ENCODE measurements at places on chromosomes 6 and 20. TPM values are rescaled to one million over a fixed set of nuclear protein-coding genes. Genes with fewer than 3 reads are reported as not detected.
A peak's percentile ranks its signal among the peaks of the same experiment; 100 is the strongest.

GRCh38 chr20:41469868-41470267 is 103.2 kb upstream of the EMILIN3 start:
- DNase-seq, result no peak

GRCh38 chr6:22412994-22413393 is 116.2 kb upstream of the PRL start:
- DNase-seq, result no peak

DNA sequence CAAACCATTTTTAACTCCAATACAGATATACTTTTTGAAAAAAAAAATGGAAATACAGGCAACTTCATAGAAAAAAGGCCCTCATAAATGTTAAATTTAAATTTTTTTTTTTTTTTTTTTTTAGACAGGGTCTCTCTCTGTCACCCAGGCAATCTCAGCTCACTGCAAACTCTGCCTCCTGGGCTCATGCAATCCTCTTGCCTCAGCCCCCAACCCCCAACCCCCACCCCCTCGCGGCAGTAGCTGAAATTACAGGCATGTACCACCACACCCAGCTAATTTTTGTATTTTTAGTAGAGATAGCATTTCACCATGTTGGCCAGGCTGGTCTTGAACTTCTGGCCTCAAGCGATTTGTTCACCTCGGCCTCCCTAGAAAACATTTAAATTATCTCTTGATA is 12.8 kb upstream of the ULBP3 start:
- no peak for DNase-seq

KIF16B gene
- 8.7 TPM for total RNA-seq

AARS2 gene
- 15.2 TPM for total RNA-seq

GRCh38 chr6:1792989-1793388 is 183.3 kb downstream of the FOXC1 start:
- peak; percentile 48 for DNase-seq

GRCh38 chr6:72850469-72850868 is 228.6 kb downstream of the KCNQ5 start:
- DNase-seq, result no peak

GRCh38 chr6:169106176-169106575 is 147.5 kb downstream of the THBS2 start:
- no peak for DNase-seq

DNA sequence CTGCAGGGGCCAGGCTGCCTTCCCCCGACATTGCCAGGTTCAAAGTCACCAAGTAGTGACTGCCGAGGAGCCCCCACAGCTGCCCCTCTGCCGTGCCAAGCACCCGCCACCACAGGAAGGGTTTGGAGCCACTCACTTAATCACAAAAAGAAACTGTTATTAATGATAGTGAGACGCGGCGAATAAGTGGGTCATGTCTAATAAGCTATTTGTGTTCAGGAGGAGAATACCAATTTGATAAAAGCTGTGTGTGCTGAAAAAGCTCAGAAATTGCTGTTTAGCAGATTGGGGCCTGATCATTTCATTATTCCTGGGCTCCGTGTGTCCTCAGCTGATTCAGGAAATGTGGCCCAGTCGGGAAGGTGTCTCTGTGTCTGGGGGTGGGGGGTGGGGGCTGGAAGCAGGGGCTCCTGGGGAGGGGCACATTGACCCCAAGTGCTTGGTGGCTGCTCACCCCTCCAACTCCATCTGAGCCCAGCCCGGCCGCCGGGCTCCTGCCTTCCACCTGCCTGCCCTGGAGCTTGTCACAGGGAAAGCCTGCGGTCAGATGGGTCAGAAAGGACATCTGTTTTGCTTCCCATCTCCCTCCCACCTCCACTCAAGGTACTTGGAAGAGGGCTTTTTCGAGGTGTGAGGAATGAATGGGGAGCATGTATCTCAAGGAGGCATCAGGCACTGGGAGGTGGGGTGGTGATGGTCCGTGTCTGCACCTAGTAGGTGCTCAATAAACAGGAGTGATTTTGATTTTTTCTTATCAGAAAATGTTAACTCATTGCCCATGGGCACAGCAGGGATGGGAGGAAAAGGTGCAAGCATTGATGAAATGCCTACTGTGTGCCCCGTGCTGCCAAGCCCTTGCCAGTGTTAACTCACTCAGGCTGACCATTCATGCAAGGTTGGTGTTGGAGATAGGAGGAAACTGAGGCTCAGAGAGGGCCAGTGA is 3.0 kb downstream of the VSTM2L start:
- DNase-seq, result no peak

- DNase-seq, result no peak
These were observed 130.9 kb upstream of the AFDN start for GRCh38 chr6:167695831-167696230.

DNA sequence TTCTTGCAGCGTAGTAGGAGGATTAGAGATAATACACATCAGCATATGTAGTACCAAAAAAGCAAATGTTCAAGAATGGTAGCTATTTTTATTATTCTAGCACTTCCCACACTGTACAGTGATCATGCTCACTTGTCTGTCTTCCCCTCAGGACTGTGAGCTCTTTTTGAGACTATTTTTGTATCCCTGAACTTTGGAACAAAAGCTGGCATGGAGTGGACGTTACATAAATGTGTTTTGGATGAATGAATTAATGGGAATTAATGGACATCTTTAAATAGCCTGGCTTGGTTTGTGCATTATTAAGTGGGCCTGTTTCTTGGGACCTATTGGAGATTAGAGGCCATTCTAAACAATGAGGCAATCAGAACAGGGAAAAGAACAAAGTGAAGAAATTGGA is 243.7 kb downstream of the CD83 start:
- no peak for DNase-seq

GRCh38 chr6:1906609-1907008 is 296.9 kb downstream of the FOXC1 start:
- no peak for DNase-seq

- peak; percentile 66 for DNase-seq
These were observed 94.1 kb downstream of the HIVEP2 start for GRCh38 chr6:142850679-142851423.

DNA sequence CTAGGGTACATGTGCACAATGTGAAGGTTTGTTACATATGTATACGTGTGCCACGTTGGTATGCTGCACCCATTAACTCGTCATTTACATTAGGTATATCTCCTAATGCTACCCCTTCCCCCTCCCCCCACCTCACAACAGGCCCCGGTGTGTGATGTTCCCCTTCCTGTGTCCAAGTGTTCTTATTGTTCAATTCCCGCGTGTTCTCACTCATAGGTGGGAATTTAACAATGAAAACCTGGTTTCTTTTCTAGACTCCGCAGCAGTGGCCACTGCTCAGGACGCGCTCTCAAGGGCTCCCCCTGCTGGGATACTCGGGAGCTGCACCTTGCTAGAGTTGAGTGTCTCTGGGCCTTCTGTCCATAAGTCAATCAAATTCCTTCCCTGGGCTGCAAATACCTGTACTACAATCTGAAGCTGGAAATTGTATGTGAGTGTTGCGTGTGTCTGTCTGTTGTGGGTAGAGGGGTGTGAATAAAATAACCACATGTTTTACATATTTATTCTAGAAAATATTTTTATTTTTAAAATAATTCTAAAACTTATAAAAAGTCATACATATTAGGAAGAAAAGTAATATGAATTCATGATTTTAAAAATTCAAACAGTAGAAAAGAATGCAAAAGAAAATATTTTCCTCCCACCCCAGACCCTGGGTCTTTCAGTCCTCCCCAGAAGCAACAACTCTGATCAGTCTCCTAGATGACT is 8.2 kb upstream of the CEP250 start:
- peak; percentile 95 for DNase-seq

RIMS4 gene
- not detected for total RNA-seq

DNA sequence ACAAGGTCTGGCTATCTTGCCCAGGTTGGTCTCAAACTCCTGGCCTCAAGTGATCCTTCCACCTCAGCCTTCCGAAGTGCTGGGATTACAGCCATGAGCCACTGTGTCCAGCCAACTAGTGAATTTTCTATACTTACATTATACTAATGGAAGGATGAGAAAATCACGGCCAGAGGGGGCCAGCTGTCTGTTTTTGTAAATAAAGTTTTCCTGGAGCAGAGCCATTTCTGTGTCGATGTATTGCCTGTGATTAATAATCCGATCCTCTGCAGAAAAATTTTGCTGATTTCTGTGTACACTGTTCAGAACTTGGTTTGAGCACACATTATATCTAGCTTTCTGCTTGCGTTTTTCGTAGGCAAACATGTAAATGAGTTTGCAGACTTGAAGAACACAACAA is 28.8 kb downstream of the PTPRT start:
- no peak for DNase-seq

DNA sequence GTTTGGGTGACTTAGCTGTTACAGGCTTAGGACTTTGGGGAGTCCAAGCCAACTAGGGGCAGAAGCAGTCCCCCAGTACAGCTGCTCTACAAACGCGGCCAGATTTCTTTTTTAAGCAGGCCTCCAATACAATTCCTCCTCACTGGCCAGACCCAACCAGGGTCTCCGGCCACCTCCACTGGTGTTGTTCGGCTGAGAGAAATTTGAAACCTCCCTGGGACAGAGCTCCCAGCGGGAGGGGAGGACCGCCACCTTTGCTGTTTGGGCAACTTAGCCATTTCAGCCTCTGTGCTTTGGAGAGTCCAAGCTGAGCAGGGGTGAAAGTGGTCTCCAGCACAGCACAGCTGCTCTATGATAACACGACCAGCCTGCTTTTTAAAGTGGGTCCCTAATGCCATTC is 59.4 kb upstream of the KHDRBS2 start:
- no peak for DNase-seq

C6orf141 gene
- 1.1 TPM for total RNA-seq

DNA sequence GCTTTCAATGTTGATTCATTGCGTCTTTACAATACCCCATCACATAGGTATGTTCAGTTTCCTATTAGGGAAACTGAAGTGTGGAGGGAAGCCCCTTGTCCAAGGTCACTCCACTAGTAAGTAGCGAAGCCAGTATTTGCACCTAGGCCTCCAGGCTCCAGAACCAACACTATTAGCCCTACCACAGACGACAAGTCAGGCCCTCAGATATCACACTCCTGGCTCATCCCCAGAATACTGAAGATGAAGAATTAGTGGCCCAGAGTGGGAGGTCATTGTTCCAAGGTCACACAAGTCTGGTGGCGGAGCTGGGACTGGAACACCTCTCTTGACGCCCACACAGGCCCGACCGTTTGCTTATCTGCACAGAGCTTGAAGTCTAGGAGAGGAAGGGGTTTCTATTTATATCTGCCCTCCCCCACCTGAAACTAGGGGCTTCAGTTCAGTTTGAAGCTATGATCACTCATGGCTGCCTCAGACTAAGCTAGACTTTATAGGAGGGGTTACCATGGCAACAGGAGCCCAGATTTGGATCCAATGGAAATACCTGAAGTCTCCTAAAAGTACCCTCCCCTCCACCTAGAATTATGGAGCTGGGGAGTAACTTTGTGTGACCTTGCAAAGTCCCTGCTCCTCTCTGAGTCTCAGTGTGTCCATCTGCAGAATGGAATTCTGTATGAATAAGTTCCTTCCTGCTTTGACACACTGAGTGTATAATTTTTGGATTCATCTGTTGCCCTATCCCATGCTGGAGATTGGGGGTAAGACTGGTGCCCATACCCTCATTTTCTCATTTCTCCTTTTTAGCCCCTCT is 2.2 kb downstream of the SNTA1 start:
- DNase-seq, result no peak

- no peak for DNase-seq
These were observed 85.0 kb downstream of the DOK5 start for GRCh38 chr20:54560357-54560756.

ULBP3 gene
- total RNA-seq, result 0.77 TPM

GSTA3 gene
- total RNA-seq, result not detected

- no peak for DNase-seq
These were observed 207.5 kb downstream of the MANEA start for GRCh38 chr6:95784869-95785268.

COL12A1 gene
- 0.02 TPM for total RNA-seq

DNA sequence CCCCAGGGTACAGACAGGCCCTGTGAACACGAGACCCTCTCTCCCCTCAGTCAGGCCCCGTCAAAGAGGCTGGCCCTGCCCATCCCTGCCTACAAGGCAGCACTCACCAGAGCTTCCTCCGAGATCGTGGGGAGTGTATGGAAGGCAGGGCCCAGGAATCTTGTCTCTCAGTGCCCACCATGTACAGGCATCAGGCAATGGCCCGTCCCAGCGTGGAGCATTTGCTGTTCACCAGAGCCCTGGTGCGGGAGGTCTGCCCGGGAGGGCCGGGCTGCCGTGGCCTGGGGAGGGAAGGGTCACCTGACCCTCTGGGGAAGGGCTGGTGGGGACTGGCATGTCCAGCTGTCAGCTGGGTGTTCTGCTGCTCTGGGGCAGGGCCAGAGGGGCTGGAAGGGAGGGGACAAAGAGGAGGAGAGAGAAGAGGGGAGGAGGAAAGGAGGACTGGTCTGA is at the start of gene IP6K3:
TSS of gene IP6K3 (minus strand) at position 255 of the 450 bp plus-strand sequence. CDS start 11,429 bp downstream, outside the sequence.
- DNase-seq, result no peak

C20orf141 gene
- total RNA-seq, result not detected

DNA sequence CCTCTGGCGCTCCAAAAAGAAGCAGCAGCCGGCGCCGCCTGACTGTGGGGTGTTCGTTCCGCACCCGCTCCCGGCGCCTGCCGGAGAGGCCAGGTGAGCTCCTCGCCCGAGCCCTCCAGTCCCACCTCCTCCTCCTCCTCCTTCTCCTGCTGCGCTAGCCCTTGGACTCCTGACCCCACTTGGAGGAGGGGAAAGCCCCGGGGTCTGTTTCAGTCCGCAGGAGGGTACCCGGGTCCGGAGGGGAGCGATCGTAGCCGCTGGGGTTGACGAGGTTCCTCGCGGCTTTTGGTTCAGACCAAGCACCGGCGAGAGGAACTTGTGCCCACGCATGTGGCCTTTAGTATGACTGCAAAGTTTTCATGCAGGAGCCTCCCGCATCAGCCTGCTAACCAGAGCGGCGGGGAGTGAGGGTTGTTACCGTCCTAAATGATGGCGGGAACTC is 493 bp downstream of the CRYBG1 start:
- peak; percentile 62 for DNase-seq

GRCh38 chr6:140427842-140428241 is 1053.4 kb upstream of the CITED2 start:
- DNase-seq, result no peak

- DNase-seq, result no peak
These were observed 37.1 kb downstream of the RIPOR2 start for GRCh38 chr6:24898676-24899075.

DNA sequence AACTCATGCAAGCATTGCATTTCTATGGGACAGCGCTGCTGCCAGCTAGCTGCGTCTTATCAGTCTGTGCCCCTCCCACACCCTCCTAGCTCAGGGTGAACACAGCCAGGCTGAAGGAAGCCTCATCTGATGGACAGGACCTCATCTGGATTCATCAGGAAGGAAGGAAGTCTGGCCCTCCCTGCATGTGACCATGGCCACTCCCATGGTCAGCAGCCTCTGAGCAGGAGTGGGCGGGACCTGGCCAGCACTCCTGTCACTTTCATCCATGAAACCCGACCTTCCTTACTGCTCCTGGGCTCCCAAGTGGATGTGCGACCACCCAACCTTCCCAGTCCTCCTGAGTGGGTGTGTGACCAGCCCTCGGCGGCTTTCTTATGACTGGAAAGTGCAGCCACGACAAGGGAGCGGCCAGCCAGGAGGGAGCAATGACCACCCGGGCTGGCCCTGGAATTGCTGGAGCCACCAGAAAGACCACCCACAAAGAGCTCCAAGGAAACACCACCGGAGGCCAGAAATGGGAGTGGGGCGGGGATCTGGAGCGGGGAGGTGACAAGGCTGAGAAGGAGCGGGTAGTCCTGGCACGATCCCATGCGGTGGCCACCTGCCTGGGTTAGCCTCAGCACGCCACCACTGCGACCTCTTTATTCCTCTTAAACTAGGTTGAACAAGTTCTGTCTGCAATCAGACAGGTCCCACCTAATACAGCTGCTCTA is 241.2 kb downstream of the TTLL2 start:
- DNase-seq, result no peak

GRCh38 chr20:53126185-53126584 is 154.0 kb downstream of the TSHZ2 start:
- DNase-seq, result no peak

Data from activated CD4-positive, alpha-beta T cell treated with anti-CD3 and anti-CD28 coated beads for 36 hours (primary cell).